NCI-H1930 (cell line): ENCODE measurements at places on chromosomes 4 and X.

DNA sequence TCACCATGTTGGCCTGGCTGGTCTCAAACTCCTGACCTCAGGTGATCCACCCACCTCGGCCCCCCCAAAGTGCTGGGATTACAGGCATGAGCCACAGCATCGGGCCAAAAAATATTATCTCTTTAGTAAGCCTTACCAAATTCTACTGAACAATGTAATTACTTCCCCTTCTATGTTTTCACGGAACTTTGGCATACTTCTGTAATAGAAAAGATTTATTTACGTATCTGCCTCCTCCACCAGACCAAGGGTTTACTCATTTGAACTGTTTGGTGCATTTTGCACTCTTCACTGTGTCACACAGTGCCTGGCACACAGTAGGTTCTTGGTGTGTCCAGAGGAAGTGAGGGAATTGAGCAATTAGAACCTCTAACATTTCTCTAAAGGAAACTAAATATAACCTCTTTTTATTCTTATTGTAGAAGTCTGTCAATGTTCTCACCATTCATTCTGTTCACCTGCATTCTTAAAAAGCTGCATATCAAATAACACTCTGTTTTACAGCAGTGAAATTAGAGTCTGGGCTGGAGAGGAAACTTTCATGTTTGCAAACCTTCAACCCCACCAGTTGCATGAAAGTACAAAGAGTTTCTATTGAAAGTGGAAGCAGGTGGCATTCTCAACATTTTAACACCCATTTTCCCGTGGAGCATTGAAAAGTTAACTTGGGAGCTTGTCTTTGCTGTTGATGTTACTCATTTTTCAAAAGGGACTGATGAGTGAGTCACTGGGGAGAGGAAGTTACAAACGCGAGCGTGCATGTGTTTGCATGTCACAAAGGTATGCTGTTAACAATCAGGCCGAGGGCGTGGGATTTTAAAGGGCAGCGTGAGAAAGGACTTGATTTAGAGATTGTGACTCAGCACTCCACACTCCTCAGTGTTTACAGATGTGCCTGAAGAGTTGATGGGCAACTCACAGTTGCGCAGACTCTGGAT is 314.1 kb downstream of the STK32B start:
- DNase-seq: no peak

- peak; percentile 70 for DNase-seq
Measured at GRCh38 chrX:101348452-101349192, at the start of gene TIMM8A. Gene TIMM8A (minus strand): TSS chrX:101348742. CDS start chrX:101348664, 78 bp downstream.

DNA sequence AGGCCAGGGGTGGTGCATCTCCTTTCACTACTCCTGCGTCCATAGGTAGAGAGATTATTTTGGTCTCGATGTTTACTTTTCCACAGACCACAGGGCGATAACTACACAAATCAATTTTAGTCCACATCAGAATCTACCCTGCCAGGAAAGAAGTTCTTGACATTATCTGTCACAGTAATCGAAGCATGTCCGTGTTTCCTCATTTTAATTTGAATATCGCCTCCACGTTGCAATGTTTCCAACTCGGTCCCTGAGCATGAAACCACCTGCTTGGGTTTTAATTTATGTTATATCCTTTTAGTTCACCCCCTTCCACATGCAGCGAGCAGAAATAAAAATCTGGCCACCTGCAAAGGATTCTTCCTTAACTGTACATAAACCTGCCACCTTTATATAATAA is 100.1 kb upstream of the ATXN3L start:
- no peak for DNase-seq

GRCh38 chr4:164136180-164136616 is 617.7 kb upstream of the SMIM31 start:
- DNase-seq: peak; percentile 2

DNA sequence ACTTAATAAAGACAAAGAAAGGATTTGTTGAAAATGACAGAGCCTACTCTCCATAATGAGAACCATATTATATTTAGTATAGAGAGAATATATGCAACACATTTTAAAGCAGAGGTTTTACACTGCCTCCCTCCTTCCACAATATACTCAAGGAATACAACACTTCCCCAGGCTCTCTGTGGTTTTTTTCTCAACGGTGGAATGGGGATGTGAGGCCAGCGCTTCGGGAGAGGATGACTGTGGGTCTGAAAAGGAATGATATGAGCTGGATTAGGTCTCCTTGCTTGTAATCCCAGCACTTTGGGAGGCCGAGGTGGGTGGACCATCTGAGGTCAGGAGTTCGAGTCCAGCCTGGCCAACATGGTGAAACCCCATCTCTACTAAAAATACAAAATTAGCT is 348.7 kb upstream of the KLF3 start:
- no peak for DNase-seq

DNA sequence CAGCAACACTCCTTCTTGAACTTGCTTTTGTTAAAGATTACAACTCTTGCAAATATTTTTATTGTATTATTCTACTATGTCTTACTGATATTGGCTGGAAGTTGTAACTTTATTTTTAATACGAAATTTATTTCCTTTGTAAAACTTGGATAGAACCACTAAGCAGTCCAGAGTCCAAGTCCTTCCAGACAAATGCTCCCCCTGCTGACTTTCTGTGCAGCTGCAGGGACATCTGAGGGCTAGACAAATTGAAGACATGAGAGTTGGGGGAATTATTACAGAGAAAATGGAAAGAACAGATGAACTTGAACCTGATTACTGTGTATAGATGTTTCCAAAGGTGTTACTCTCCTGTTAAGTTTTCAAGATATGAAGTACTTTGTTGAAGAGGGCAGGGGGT is 238.8 kb downstream of the GRIA3 start:
- no peak for DNase-seq

DNA sequence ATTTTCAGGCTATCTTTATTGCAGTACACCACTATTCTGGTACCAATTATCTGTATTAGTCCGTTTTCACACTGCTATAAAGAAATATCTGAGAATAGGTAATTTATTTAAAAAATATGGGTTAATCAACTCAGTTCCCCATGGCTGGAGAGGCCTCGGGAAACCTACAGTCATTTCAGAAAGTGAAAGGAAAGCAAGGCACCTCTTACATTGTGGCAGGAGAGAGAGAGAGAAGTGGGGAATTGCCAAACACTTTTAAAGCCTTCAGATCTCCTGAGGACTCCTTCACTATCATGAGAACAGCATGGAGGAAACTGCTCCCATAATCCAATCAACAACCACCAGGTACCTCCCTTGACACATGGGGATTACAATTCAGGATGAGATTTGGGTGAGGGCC is 54.7 kb downstream of the AMER1 start:
- DNase-seq: no peak

DNA sequence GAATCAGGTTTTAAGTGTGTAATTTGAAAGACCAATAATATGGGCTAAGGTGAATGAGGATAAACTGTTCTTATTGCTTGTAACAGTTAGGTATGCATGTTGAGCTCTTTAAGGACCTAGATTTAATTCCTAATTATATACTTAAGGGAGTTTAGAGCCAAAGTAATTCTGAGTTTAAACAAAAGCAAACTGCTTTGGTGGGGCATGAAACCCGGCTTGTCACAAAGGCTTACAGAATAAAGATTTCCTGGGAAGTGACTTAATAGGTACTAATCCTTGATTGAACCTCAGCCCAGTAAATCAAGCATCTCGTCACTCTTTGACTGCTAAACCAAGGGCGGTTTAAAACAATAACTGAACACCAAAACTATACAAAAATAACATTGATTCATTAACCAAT is 1324.2 kb downstream of the RPA4 start:
- DNase-seq: no peak

DNA sequence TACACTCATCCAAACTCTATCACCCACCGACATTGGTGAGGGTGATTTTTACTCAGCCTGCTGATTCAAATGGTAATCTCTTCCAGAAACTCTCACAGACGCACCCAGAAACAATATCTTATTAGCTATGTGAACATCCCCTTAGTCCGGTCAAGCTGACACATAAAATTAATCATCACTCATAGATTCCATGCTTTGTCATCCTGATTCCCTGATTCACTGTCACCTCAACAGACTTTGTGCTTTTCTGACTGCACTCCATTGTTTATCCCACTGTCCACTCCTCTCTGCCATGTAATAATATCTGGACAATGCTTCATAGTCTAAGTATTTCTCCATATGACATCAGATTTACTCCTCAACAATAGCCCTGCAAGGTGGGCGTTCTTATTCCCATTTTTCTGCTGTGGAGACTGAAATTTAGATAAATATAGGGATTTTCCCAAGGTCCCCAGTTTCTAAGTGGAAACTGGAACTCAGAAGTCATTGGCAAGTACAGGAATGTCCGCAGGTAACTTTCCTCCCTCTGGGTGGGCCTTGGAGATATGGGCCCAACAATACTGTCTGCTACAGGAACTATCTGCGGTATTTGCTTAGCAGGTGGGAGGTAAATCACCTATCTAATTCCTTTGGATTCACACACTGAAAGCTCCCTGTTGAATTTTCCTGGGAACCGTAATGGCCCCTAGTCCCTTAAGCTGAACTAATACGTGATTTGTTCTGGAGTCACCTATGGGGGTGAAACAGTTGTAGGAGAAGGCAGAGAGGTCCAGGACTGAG is 228.6 kb upstream of the BCOR start:
- DNase-seq: no peak

GRCh38 chrX:87425618-87426017 is 92.0 kb upstream of the KLHL4 start:
- DNase-seq: no peak

GRCh38 chr4:119794681-119795080 is 166.1 kb upstream of the PDE5A start:
- DNase-seq: no peak

DNA sequence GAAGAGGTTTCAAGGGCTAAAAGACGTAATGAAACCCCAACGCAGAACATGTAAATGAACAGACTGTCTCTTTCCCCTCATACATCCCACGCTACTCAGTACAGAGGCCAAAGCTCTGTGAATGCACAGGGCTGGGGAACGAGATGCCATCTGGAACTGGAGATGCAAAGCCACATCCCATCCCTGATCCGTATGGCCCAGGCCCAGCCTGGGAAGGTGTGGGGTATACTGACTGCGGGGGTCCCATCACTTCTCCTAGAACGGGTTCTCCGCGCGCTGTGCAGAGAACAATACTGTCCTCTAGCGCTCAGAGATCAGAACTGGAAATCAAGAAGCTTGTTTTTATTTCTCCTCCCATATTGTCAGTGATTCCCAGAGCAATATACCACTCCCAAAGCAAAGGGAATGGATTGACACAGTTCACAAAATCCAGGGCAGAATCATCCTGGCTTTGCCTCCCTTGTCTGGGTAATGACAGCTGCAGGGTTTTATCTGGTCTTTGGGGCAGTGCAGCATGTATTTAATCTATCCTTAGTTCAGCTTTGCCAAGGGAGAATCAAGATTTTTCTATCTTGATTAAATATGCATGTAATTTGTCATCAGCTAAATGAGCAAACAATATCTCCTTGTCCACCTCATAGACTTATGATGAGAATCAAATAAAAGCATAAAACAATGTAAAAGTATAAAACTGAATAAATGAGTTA is 47.3 kb upstream of the TLR3 start:
- DNase-seq: no peak

GRCh38 chr4:170005472-170005871 is 20.7 kb downstream of the MFAP3L start:
- no peak for DNase-seq

- no peak for DNase-seq
Measured at GRCh38 chrX:68556036-68556435, 57.2 kb downstream of the YIPF6 start.

DNA sequence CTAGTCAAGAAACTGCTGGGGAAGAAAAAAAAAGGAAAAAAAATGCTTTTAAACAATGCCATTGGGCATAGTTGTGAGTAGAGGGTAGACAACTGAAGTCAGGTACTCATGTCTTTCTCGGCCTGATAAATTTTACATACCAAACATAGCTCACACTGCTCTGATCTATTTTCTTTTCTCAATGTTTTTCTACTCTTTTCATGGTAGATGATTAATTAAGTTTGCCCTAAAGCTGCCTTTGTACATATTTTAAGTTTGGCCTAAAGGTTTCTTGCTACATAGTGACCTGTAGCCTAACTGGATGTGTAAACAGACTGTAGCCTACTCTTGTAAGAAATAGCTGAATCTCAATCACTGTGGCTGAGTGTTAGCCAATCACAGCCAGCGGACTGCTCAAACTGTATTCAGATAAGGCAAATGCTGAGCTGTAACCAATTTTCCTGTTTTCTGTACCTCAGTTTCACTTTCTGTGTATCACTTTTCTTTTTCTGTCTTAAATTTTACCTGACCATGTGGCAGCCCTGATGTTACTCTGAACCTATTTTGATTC is 121.0 kb downstream of the PCDH10 start:
- DNase-seq: no peak

- no peak for DNase-seq
Measured at GRCh38 chr4:169443748-169444147, 168.6 kb downstream of the NEK1 start.

- DNase-seq: no peak
Measured at GRCh38 chrX:31440546-31440945, 368.7 kb upstream of the FTHL17 start.

- DNase-seq: no peak
Measured at GRCh38 chrX:108087792-108088191, 3.5 kb downstream of the PSMD10 start.

DNA sequence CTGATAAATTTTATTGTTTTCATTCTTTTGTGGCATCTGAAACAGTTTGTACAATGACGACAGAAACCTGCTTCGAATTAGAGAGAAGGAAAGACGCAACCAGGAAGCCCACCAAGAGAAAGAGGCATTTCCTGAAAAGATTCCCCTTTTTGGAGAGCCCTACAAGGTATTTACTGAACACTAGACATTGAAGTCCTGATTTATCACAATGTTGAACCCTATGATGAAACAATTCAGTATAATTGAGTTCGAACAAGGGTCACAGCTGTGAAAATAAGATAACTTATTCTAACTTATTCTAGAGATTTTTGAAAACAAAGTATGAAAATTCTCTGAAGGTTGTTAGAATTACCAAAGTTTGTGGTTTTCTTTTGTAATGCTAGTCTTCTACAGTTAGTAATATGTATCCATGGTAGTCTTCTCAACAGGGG is 111.3 kb downstream of the AFF1 start:
- no peak for DNase-seq

GRCh38 chr4:184688447-184688846 is 38.9 kb downstream of the PRIMPOL start:
- DNase-seq: no peak

GRCh38 chr4:184298254-184298653 is 80.6 kb upstream of the ENPP6 start:
- no peak for DNase-seq

DNA sequence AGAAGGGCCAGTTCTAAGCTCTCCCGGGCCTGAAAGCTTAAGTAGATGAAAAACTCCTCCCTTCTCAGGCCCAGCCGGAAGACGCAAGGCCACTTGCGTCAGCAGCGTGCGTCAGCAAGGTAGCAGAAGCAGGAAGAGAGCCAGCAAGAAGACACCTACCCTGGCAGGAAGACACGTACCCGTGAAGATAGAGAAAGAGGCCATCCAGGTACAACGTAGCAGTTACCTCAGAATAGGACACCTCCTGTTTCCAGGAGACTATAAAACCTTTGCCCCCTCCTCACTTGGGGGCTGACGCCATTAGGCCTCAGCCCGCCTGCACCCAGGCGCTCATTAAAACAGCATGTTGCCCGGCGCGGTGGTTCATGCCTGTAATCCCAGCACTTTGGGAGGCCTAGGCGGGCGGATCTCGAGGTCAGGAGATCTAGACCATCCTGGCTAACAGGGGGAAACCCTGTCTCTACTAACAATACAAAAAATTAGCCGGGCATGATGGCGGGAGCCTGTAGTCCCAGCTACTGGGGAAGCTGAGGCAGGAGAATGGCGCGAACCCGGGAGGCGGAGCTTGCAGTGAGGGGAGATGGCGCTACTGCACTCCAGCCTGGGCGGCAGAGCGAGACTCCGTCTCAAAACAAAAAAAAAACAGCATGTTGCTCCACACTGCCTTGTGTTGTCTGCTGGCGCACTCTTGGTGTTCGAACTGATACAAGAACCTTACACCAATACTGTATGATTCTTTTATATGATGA is 242.7 kb upstream of the NWD2 start:
- DNase-seq: no peak
